ENCODE measurements at places on chromosomes 12 and 14. TPM values are rescaled to one million over a fixed set of nuclear protein-coding genes. Genes with fewer than 3 reads are reported as not detected.

GRCh38 chr12:95820096-95820703 is 29.6 kb upstream of the NTN4 start:
- H3K27me3 ChIP-seq = no peaks in the 10 kb centered on the region
- H3K27ac ChIP-seq = no peak overlapping the region
- no peak overlapping the region for H3K4me3 ChIP-seq
- no peaks in the 10 kb centered on the region for H3K36me3 ChIP-seq
- no peak for DNase-seq

DNA sequence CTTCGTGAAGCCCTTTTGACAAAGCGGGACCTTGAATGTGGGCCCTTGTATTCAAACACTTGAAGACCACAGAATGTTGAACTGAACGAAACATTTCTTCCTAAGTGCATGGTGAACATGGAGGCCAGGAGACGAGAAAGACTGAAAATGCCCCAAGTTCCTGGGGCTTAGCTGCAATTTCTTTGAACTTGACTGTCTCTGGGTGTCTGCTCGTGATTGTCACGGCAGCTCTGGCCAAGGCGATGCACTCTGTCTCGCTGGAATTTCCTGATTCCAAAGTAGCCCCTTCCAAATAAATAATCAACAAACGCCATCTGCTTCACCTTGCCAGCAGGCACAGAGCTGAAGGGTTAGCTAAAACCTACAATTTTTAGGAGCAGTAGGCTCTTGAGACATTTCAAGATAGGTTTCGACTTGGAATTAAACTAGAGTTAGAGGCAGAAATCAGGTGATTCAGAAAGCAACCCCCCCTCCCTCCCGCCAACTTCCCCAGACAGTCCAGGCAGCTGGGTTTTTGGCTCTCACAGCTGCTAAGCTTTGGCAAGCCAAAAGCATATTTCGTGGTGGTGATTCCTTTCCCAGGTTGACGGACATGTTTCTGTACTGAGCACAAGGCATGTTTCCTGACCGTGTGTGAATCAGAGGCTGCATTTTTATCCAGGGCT is 13.5 kb upstream of the IRF2BPL start:
- no peaks in the 10 kb centered on the region for H3K27me3 ChIP-seq
- peaks cover 89% of the 10 kb centered on the region for H3K4me1 ChIP-seq
- peak overlapping the region; percentile 56 for H3K4me3 ChIP-seq
- DNase-seq = no peak
- no peaks in the 10 kb centered on the region for H3K36me3 ChIP-seq
- H3K27ac ChIP-seq = peak overlapping the region; percentile 91

The SCN8A gene
- total RNA-seq = 2.6 TPM

The PRPH gene
- total RNA-seq = 7.3 TPM

DNA sequence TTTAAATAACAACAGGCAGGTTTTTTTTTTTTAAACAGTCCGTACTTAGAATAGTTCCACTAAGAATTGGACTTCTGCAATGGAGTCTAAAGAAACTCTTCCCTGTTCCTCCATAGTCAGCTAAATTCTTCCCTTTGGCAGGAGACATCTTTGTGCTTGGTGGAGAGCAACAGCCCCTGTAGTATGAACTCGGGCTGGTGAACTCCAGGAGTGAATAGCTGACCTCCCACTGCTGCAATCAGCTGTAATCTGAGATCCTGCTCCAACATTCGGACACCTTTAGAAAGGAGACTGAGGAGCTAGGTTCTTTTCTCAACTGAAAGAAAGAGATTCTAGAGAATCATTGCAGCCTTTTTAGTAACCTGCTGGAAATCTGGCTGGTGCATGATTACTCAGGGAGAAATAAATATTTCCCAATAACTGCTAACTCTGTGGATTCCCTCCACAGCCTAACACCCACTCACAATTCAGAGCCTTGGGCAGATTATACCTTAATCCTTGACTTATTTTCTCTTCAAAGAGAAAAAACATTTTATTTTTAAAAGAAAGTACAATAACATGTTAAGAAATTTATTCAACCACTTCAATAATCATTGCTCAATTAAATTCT is 25.6 kb upstream of the DBX2 start:
- H3K27ac ChIP-seq = no peak overlapping the region
- peaks cover 11% of the 10 kb centered on the region for H3K27me3 ChIP-seq
- H3K4me1 ChIP-seq = peaks cover 16% of the 10 kb centered on the region
- H3K36me3 ChIP-seq = no peaks in the 10 kb centered on the region

DNA sequence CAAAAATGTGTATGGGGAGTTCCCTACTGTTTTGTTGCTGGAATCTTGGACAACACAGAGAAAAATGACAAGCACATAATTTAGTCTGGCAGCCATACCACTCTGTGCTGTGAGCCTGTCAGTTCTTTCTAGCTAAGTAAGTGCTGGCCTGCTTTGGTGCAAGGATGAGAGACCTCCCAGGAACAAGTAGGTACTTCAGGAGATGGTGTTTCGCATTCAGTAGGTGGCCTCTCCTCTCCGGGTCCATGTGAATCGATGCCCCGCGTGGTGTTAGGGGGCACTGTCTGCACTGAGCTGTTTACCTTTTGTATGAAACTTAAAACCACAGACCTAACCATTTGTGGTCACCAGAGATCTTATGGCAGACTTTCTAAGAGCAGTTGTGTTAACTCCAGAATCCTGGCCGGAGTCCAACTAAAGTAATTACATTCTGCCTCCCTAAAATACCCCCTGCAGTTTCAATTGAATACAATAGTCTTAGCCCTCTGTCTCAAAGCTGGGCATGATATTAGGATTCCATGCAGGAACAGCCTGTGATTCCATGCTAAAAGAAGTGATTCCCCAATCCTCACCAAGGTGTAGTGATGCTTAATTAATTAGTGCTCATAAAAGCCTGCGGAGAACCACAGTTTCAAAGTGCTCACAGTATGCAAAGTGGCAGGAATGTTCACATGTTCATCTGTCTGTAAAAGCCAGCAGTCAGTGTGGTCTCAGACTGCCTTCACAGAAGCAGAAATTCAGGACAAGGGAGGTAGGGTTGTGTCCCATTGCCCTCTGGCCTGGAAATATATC is 64.2 kb downstream of the LLPH start:
- H3K27ac ChIP-seq = no peak overlapping the region
- H3K36me3 ChIP-seq = no peaks in the 10 kb centered on the region
- no peaks in the 10 kb centered on the region for H3K27me3 ChIP-seq
- peaks cover 38% of the 10 kb centered on the region for H3K4me1 ChIP-seq
- H3K4me3 ChIP-seq = no peak overlapping the region

DNA sequence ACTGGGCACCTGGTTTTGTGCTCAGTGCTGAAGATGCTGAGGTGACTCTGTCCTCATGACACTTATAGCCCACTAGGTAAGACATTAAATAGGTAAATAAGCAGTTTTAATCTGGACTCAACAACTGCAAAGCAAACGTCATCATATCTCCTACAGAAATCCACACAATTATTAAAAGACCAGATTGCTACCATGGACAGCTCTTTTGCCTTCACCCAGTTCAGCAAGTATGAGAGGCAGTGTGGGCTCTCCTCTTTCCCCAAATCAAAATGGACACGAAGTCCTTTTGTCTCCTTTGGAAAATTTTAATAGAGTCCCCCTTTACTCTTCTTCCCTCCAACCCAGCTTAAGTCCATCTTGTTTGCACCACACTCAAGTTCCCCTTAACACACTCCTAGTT is 171.1 kb downstream of the RPAP3 start:
- no peak overlapping the region for H3K4me3 ChIP-seq
- H3K27me3 ChIP-seq = peaks cover 16% of the 10 kb centered on the region
- H3K4me1 ChIP-seq = no peaks in the 10 kb centered on the region
- H3K27ac ChIP-seq = no peak overlapping the region
- DNase-seq = no peak
- no peaks in the 10 kb centered on the region for H3K36me3 ChIP-seq

- no peak overlapping the region for H3K27ac ChIP-seq
- no peaks in the 10 kb centered on the region for H3K4me1 ChIP-seq
- H3K4me3 ChIP-seq = no peak overlapping the region
- no peak for DNase-seq
These were observed 249.2 kb downstream of the BTG1 start for GRCh38 chr12:91896286-91897024.

The PRORP gene
- total RNA-seq = 33.9 TPM

DNA sequence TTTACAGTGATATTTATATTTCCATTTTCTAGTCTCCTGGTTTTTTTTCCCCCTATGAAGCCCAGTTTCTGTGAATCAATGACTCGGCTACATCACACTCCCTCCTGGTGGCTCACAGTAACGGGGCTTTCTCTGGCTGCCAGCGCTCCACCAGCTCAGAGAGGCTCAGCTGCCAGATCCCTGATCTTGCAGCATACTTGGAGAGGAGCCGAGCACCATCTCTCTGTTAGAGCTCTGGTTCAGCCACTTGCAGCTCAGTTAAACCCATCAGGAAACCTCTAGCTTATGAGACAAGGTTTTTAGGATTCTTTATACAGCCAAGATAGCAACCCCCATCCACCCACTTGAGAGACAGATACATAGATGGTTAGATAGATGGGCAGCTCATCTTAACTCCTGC is 74.6 kb downstream of the CIT start:
- no peak for DNase-seq
- H3K4me3 ChIP-seq = peak overlapping the region; percentile 32
- H3K4me1 ChIP-seq = peaks cover 20% of the 10 kb centered on the region
- peaks cover 6% of the 10 kb centered on the region for H3K36me3 ChIP-seq
- H3K27me3 ChIP-seq = peaks cover 3% of the 10 kb centered on the region

The CACNB3 gene
- total RNA-seq = 57.0 TPM

GRCh38 chr12:111085096-111085495 is 164.7 kb upstream of the MYL2 start:
- H3K4me3 ChIP-seq = no peak overlapping the region
- H3K27me3 ChIP-seq = peaks cover 34% of the 10 kb centered on the region
- DNase-seq = no peak
- peaks cover 9% of the 10 kb centered on the region for H3K4me1 ChIP-seq
- no peaks in the 10 kb centered on the region for H3K36me3 ChIP-seq

DNA sequence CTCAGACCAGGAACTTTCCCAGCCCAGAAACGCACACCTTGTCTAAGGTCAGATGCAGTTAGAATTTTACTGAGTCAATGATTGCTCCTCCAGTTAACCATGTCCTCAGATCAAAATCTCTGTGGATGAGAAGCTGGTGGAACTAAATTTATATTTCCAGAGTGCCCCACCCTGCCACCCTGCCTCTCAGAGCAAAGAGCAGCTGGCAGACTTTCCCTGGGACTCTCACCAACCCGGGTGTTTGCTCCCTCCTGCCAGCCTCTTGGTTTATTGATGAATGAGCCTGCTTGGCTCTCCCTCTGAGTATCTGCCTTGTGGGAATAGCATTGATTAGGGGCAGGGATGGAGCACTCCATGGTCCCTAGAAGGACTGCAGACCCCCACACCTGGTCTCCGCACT is 5.9 kb upstream of the KRT1 start:
- H3K4me1 ChIP-seq = peaks cover 6% of the 10 kb centered on the region
- H3K27me3 ChIP-seq = peaks cover 61% of the 10 kb centered on the region
- no peak for DNase-seq
- H3K27ac ChIP-seq = no peak overlapping the region
- no peaks in the 10 kb centered on the region for H3K36me3 ChIP-seq

- no peak overlapping the region for H3K4me3 ChIP-seq
- no peak overlapping the region for H3K27ac ChIP-seq
- DNase-seq = no peak
- peaks cover 28% of the 10 kb centered on the region for H3K4me1 ChIP-seq
- H3K27me3 ChIP-seq = peaks cover 5% of the 10 kb centered on the region
These were observed 143.8 kb upstream of the MYL2 start for GRCh38 chr12:111064154-111064553.

GRCh38 chr14:102088012-102088792 is 1.4 kb upstream of the HSP90AA1 start:
- no peaks in the 10 kb centered on the region for H3K27me3 ChIP-seq
- H3K4me3 ChIP-seq = peak overlapping the region; percentile 87
- H3K27ac ChIP-seq = peak overlapping the region; percentile 89
- no peak for DNase-seq

The RFX4 gene
- total RNA-seq = 25.4 TPM

- H3K4me3 ChIP-seq = no peak overlapping the region
- H3K27ac ChIP-seq = no peak overlapping the region
- H3K27me3 ChIP-seq = no peaks in the 10 kb centered on the region
- H3K36me3 ChIP-seq = peaks cover 5% of the 10 kb centered on the region
- no peak for DNase-seq
These were observed 87.0 kb downstream of the SEC23A start for GRCh38 chr14:39015964-39016577.

DNA sequence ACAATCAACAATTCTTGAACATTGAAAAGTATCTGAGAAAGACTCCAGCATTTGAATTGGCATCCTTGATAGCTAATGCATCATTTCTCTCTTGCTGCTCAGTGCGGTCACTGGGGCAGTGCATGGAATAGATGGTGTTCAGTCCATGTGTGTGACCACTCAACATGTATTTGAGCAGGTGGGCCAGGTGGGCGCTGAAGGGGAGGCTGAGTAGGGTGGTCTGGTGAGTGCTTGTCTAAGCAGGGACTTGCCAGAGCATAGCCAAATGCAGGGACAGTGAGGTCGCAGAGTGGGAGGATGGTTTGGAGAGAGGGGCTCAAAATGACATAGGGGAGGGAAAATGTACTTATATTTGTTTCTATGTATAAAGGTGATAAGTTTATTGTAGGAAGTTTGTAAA is 409.0 kb downstream of the TMEM121 start:
- no peaks in the 10 kb centered on the region for H3K36me3 ChIP-seq
- H3K27me3 ChIP-seq = no peaks in the 10 kb centered on the region
- no peaks in the 10 kb centered on the region for H3K4me1 ChIP-seq
- no peak overlapping the region for H3K27ac ChIP-seq
- no peak for DNase-seq

DNA sequence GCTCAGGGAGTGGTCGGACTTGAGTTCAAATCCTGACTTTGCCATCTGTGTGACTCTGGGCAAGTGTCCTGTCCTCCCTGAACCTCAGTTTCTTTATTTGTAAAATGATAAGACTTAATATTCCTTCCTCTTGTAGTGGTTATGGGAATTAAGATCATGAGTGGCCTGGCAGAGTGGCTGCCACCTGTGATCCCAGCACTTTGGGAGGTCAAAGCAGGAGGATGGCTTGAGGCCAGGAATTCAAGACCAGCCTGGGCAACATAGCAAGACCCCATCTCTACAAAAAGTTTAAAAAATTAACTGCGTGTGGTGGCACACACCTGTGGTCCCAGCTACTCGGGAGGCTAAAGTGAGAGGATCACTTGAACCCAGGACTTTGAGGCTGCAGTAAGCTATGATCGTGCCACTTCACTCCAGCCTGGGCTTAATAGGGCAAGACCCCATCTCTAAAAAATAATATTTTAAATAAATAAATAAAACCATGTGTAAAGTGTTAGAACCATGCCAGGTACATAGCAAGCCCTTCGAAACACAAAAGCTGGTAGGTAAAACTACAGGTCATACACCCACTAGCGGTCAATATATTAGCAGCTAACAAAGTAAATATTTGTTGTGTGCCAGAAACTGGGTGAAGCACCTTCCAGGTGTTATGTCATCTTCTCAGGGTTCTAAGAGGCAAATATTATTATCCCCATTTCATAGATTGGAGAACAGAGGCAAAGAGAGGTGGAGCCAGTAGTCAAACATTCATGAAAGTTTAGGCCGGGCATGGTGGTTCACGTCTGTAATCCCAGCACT is 17.4 kb upstream of the MAP1LC3B2 start:
- H3K4me1 ChIP-seq = peaks cover 34% of the 10 kb centered on the region
- H3K4me3 ChIP-seq = no peak overlapping the region
- no peaks in the 10 kb centered on the region for H3K36me3 ChIP-seq
- no peak overlapping the region for H3K27ac ChIP-seq
- peaks cover 15% of the 10 kb centered on the region for H3K27me3 ChIP-seq
- no peak for DNase-seq

The ASCL1 gene
- total RNA-seq = 7.5 TPM

Measured in type B pancreatic cell (in vitro differentiated cells).